ENCODE measurements at places on chromosomes 4 and X.

GRCh38 chrX:100447655-100448397 lies 37.8 kb upstream of the PCDH19 start:
- DNase-seq: peak; percentile 24

DNA sequence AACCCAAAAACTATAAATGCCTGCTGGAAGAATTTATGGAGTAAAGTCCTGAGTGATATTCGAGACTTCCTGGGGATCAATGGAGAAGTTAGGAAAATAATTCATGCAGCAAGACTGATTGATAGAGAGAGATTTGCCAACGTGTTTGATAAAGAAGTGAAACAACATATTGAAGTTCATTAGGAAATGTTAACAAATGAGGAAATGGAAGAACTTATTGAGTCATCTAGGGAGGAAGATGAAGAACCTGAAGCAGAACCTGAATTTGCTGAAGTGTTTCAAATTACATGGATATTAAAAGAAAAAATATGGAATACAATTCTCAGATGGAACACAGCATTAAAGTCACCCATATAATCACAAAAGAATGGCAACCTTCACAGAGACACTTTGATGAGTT lies 39.0 kb downstream of the DDX60 start:
- DNase-seq: no peak

DNA sequence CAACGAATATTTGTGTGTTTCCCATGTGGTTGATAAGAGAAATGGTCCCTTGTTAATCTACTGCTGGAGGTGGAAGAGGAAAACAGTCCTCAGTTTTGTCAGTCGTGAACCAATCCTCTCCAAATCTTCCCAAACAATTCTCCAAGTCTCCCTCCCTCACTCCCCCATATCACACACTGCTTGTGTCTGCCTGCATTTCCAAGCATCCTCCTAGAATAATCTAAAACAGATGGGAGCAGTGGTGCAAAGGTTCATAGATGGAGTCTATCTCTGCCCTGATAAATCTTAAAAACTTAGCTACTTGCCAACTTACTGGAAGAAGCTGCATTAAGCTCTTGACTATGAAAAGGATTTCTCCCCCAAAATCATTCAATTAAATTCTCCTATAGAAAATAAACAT lies 43.7 kb upstream of the SH3KBP1 start:
- DNase-seq: no peak

DNA sequence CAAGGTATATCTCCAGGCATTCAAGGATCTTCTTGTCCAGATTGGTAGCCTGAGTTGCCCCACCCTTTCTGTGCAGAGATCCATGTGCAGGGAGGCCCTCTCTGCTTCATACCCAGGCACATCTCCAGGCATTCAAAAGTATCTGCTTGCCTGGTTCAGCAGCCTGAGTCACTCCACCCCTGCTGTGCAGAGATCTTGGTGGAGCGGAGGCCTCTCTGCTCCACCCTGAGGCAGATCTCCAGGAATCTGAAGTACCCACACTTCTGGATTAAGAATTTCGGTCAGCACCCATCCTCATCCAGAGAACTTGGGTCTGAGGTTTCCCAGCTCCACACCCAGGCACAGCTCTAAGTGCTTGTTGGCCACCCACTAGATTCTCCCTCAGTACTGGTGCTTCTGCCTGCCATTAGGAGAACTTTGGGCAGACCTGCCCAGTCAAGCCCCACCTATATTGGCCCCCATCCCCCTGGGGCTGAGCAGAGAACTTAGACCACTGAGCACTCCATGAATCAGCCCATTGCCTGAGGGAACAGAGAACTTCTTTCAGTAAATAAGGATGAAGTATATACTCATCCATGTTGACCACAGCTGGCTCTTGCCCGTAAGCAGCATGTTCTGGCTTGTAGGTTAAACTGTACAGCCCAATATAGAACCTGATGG lies 199.5 kb upstream of the ZCCHC13 start:
- DNase-seq: peak; percentile 17

DNA sequence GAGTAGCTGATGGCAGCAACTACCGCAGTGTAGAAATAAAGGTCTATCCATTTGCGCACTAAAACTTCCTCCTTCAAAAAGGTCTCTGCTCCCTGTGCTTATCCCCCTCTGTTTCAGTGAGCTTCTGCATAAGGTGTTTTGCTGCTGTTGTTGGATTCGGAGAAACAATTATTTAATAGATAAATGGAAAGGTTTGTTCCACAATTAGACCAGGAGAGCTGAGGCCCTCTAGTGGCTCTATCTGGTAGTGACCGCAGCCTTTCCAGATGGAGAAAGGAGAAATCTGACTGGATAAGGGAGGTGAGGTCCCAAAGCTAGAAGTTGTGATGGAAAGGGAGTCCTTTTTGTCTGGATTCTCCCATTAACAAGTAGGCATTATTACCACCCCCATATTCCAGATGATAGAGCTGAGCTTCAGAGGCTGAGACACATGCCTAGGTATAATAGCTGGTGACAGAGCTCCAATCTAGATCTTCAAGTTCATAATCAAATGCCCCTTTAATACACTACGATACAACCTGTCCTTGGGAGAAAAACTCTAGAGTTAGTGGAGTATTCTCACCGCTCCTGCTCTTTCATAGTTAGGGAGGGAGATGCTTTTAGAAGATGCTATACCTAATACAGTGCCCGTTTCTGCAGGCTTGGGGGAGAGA lies 5.1 kb upstream of the GABRQ start:
- DNase-seq: peak; percentile 55
